Endothelial cell of umbilical vein (primary cell): ENCODE measurements at places on chromosomes 12 and 14. TPM values are rescaled to one million over a fixed set of nuclear protein-coding genes. Genes with fewer than 3 reads are reported as not detected.

The IFNG gene
- not detected in 2 replicates for total RNA-seq

The KLRG1 gene
- total RNA-seq, result 2.8 and 4.4 TPM in 2 replicates

The GPRC5D gene
- not detected in 2 replicates for total RNA-seq

The ADGRD1 gene
- not detected in 2 replicates for total RNA-seq

The P2RX2 gene
- not detected in 2 replicates for total RNA-seq

The TMEM119 gene
- total RNA-seq, result not detected in 2 replicates

- DNase-seq, result no peak
Measured at GRCh38 chr14:64865109-64865508, 14.6 kb downstream of the SPTB start.

DNA sequence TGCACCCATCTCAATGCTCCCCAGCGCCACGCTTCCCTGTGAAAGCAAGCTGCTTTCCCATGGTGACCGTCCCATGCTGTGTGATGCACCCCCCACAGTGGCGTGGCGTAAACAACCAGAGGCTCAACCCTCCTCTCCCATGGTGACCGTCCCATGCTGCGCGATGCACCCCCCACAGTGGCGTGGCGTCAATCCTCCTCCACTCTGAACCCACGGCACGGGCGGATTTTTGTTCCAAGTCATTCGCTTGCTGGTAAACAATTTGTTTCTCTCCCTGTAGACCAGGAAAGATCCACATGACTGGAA, 8.9 kb downstream of the STX2 start:
- DNase-seq, result no peak

GRCh38 chr12:20044846-20045245, 323.5 kb upstream of the PDE3A start:
- DNase-seq, result no peak

DNA sequence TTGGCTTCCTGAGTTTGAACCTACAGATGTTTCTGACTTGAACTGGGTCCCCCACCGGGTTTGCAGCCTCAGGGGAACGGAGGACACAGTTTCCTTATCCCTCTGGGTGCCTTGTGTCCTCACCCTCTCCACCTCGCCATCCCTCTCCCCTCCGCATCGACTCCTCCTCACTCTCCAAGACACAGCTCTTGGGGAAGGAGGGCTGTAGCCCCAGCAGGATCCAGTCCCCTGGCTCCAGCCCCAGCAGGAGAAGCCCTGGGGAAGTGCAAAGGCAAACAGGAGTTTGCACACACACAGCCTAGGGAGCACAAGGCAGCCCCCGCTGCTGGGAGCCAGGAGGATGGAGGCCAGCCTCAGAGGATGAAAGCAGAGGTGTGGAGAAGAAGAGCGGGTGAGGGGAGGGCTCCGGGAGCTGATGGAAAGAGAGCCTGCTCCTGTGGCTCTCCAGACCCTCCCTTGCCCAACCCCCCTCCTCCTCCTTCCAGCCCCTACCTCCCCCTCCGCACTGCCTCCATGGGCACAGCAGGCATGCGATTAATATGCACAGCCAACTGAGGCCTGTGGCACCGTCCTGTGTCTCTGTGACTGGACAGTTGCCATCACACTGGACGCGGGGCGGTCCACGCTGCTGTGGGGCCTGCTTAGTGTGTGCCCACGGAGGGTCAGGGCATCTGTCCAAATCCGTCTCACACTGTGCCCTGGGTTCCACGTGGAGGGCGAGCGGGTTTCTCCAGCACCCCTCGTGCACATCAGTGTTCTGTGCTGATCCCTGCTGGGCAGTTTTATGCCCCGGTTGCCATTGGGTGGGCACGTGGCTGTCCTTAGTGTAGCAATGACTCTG, 193.7 kb upstream of the DIO3 start:
- no peak for DNase-seq

GRCh38 chr14:52352569-52352968, 38.5 kb downstream of the PTGER2 start:
- DNase-seq, result no peak

DNA sequence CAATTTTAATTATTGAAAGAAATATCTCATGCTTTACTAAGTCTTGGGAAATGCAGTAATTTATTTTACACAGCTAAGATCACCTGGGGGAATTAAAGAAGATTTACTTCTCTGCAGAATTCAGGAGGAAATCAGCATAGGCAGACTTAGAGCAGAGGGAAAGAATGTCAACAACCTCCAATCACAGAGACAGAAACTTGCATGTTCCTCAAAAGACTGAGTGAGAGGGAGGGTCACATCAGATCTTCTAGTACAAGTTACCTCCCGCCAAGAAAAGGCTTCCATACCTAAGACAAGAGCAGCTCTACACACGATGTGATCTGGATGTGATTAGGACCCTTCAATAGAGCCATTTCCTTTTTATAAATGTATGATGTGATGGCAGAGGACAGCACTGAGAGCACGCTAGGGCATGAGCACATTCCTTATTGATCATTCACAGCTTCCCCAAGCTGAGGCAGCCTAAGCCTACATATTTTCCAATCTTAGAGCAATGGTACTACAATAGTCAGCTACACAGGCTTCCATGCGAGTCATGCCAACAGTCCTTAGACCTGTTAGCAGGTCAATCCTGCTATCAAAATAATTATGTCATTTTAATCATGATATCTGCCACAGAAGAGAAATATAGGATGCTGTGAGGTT, 403.3 kb downstream of the ETNK1 start:
- no peak for DNase-seq

- DNase-seq, result no peak
Measured at GRCh38 chr12:69698769-69699540, at the start of gene BEST3. BEST3 (minus strand) TSS chr12:69699303; CDS start chr12:69697798, 1,505 bp downstream.

DNA sequence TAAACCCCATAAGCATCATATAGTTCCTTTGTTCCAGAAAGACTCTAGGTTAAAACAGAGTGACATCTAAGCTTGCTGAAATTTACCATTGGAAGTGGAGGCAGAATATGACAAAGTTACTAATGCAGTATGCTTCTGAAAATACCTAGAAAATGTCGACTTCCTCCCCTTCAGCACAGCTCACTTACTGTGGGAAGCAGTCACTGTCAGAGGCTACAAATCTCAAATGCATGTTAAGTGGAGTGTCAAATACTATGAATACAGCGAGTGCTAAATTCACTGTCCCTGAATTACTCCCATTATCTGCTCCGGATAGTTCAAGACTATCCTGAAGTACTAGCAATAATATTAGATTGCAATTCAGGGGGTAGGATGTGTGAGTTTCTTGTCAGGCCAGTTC, 1454.6 kb downstream of the AACS start:
- DNase-seq, result no peak

DNA sequence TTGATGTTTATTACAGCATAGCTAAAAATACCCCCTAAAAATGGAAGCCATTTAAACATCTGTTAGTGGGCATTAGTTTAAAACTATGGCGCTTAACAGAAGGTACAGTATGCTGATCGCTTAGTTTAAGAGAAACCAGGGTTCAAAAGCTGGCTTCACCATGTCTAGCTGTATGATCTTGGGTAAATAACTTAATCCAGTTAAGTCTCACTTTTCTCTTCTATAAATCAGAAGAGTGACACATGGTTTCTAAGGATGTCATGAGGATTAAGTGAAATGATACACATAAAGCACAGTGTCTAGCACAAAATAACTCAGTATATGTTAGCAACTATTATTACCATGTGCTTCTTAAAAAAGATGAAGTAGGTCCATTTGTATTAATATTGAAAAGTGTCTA, 38.7 kb downstream of the STK38L start:
- DNase-seq, result no peak

DNA sequence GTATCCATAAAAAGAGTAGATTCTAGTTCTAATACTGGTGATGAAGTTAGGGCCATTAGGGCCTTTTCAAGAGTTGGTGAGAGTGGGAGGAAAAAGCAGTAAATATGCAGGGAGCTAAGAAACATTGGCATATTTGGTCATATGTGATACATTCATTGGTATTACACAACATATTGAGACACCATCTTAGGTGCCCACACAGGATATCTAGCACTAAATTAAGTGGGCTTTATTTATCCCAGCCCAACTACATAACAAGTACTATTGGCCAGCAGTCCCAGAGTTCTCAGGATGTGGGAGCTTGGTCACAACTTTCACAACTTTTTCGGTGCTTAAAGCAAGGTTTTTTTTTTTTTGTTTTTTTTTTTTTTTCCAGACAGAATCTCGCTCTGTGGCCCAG, 2.0 kb upstream of the ING4 start:
- no peak for DNase-seq

DNA sequence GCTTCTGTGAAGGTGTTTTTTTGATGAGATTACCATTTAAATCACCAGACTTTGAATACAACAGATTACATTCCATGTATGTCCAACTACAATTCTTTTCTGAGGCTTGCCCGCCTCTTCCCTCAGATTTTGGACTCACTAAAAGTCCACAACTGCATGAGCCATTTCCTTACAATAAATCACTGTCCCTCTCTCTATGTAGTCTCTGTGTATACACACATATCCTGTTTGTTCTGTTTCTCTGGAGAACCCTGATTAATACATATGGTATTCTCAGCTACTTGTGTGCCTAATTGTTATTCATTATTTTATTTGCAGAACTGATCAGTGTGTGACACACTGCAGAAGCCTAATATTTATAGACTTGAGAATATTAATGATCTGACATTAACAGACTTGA, 2.4 kb upstream of the MIPOL1 start:
- peak; percentile 91 for DNase-seq

GRCh38 chr12:28212182-28212581, 21.9 kb downstream of the CCDC91 start:
- DNase-seq, result no peak

- DNase-seq, result no peak
Measured at GRCh38 chr12:31477687-31478086, 113.2 kb downstream of the DENND5B start.

- DNase-seq, result peak; percentile 88
Measured at GRCh38 chr12:112839386-112839972, 47.9 kb downstream of the RPH3A start.

- DNase-seq, result no peak
Measured at GRCh38 chr12:75751769-75752471, 240.5 kb upstream of the KRR1 start.

- DNase-seq, result no peak
Measured at GRCh38 chr14:61925732-61926435, 163.7 kb downstream of the SNAPC1 start.

DNA sequence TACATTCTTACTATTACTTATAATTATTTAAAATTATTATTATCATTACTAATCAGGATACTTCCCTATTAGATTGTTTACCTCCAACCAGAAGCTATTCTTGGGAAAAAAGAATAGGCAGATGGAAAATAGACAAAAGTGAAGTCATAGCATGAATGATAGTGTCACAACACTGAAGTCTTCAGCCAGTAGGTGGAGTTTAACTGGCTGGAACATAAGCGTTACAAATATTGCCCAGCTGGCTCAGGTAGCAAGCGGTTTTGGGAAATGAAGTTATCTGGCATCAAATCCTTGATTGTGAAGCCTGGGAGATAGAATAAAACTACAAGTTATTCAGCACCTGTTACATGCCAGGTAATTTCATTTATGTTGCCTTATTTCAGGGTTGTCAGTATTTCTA, 762.9 kb downstream of the C12orf50 start:
- no peak for DNase-seq

- peak; percentile 9 for DNase-seq
Measured at GRCh38 chr12:12171991-12172511, 94.8 kb downstream of the LRP6 start.

DNA sequence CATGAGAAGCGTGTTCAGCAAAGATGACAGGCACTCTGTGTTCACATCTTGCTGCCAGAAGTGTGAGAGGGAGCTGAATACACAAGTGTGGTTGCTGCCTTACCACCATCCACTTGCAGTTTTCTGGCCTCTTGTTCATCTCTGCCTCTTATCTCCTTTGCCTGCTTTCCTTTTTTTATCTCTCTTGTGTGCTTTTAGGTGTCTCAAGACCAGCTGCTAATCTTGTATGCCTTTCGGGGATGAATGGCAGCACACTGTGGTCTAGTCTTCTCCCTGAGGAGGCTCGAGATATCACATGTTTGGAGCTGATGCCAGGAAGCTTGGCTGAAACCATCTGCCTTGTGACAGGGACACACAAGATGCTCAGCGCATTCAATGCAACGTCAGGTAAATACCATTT, 17.2 kb downstream of the FAM234B start:
- DNase-seq, result no peak

GRCh38 chr12:11731042-11731357, 81.5 kb downstream of the ETV6 start:
- no peak for DNase-seq

DNA sequence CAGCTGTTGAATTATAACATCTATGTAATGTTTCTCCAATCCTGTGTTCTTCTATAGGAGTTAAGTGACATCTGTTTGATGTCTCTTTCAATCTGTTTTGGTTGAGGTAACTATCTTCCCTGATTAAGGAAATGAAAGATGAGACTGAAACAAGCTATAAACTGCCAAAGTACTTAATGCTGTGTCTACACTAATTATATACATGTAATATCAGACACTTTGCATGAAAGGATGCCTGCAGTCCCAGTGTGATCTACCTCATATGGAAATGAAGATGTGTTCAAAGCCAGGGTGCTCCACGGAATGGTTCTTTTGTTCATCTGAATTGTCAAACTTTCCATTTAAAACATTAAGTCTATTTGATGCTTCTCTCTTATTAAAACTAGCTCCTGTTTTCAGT, 958.3 kb downstream of the GALC start:
- no peak for DNase-seq
